Activated CD4-positive, alpha-beta T cell treated with anti-CD3 and anti-CD28 coated beads for 36 hours (primary cell): ENCODE measurements at places on chromosomes 1 and 21. TPM values are rescaled to one million over a fixed set of nuclear protein-coding genes. Genes with fewer than 3 reads are reported as not detected.

DNA sequence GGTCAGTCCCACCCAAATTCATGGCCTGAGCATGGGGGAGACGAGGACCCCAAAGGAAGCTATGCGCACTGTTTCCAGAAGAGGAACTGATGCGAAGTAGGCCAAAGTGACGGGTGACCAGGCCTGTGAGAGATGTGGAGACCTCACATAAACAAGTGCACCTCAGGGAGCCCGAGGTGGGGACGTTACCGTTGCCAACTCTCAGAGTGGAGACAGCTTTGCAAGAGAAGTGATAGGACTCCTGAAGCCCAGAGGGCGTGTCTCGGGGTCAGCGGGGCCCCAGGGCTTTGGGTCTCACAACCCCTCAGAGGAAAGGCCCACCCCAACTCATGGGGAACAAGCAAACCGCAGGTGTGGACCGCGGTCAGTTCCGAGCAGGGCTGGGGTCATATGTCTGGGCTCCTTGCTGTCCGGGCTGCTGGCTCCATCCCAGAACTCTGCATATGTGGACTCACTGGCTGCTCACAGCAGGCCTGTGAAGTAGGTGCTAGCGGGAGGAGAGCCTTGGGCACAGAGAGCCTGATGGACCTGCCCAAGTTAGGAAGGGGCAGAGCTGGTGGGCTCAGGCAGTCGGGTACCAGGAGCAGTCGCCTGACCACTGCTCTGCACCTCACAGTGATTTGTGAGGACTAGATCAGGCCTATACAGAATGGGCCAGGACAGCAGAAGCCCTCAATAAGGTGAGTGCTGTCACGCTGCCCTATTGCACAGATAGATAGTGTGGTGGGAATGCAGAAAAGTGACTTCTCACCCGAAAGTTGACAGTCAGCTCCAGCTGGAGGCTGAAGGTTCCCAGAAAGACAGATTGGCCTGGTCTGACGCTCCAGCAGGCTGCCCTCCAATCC, 26.2 kb downstream of the STUM start:
- no peaks in the 10 kb centered on the region for H3K36me3 ChIP-seq
- H3K4me1 ChIP-seq, result no peaks in the 10 kb centered on the region
- no peak for DNase-seq
- H3K27me3 ChIP-seq, result no peaks in the 10 kb centered on the region
- no peak overlapping the region for H3K4me3 ChIP-seq
- H3K27ac ChIP-seq, result no peak overlapping the region

DNA sequence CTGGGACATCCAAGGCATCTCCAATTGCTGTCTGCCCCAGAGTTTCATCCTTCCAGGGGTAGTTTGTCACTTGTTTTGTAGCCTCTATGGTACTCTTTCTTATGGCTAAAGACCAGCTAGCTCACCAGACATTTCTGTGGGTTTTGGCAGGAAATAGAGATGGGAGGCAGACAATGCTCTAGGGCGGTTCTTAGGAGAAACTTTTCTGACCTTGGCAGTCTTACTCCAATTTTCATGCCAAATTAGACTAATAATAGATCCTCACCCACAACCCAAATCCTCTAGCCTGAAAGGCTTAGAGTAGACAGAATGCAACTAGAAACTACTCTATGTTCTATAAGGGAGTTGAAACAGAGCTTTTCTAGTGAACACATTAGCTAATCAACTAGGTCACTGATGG, 69.8 kb downstream of the LRIG2 start:
- no peak overlapping the region for H3K27ac ChIP-seq
- no peaks in the 10 kb centered on the region for H3K27me3 ChIP-seq
- peaks cover 50% of the 10 kb centered on the region for H3K4me1 ChIP-seq

GRCh38 chr1:48402599-48402998, 69.4 kb downstream of the SPATA6 start:
- no peaks in the 10 kb centered on the region for H3K27me3 ChIP-seq
- DNase-seq, result no peak
- H3K27ac ChIP-seq, result no peak overlapping the region
- no peaks in the 10 kb centered on the region for H3K4me1 ChIP-seq

DNA sequence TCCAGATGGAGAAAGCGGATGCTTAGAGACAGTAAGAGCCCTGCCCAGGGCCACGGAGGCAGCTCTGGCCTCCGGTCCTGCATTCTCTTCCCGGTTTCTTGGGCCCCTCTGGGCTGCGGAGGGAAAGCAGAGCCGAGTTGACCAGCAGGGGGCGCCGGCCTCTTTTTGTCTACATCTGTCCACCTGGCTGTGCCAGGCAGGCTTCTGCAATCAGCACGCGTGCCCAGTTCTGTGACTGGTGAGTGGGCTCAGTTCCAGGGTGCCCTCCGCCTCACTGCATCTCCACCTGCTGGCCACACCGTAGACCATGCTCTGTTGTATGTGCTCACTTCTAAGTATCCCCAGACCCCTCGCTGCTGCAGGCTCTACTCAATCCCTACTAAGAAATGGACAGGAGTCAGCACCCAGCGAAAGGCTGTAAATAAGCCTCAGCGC, 6.7 kb upstream of the HUNK start:
- H3K4me1 ChIP-seq, result no peaks in the 10 kb centered on the region
- DNase-seq, result peak; percentile 88
- peaks cover 24% of the 10 kb centered on the region for H3K27me3 ChIP-seq
- H3K36me3 ChIP-seq, result no peaks in the 10 kb centered on the region
- H3K4me3 ChIP-seq, result no peak overlapping the region

DNA sequence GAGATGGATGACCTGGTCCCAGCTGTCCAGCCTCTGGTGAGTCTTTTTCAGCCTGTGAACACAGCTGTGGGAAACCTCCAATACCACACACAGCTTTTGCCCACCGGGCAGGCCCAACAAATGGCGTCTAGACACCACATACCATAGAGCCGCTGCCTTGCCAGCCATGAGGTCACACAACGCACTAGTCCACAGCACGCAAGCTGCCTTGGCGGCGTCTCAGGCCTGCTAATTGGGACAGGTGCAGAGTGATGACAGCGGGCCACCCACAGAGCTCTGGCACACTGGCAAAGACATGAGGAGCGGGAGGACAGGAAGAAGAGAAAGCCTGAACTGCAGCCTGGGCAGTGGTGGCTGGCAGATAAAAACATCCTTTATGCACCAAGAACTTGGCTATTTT, 125.5 kb downstream of the ADAMTS1 start:
- no peak overlapping the region for H3K4me3 ChIP-seq
- H3K36me3 ChIP-seq, result no peaks in the 10 kb centered on the region
- DNase-seq, result no peak
- no peak overlapping the region for H3K27ac ChIP-seq
- H3K4me1 ChIP-seq, result peaks cover 3% of the 10 kb centered on the region

DNA sequence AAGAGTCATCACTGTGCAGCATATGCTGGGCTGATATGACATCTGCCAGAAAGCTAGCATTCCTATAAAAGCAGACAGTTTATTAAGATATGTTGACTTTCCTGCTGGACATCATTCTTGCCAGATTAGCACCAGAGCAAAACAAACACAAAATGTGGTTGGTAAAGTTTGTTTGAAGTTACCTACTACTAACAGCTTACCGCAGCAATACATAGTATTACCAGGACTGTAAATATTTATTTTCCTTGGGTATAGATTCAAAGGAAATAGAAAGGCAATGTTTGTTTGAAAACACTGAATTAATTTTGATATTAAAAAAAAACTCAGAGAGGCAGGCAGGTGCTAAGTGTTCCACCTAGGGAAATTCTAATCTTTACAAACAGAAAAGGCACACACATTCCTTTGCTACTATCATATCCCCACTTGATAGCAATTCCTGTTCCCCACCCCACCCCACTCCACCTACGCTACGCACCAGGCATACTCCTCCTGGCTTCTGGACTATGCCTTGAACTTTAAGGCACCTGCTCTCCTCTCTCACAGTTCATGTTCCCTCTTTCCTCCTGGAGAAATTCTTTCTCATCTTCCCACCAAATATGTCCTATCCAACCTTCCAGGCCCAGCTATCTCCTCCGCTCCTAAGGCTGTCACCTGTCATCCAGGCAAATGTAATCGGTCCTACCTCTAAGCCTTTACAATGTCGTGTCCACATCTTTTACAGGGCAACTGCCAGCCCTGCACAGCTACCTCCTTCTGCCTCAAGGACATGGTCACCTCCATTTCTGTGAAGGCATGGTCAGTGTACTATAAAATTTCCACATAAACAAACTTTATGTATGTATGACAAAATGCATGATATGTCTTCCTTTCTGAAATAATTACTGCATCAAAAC, 34.7 kb downstream of the PTPN14 start:
- H3K27me3 ChIP-seq, result no peaks in the 10 kb centered on the region
- H3K36me3 ChIP-seq, result no peaks in the 10 kb centered on the region
- H3K4me1 ChIP-seq, result peaks cover 18% of the 10 kb centered on the region
- H3K4me3 ChIP-seq, result no peak overlapping the region
- no peak overlapping the region for H3K27ac ChIP-seq
- DNase-seq, result no peak

DNA sequence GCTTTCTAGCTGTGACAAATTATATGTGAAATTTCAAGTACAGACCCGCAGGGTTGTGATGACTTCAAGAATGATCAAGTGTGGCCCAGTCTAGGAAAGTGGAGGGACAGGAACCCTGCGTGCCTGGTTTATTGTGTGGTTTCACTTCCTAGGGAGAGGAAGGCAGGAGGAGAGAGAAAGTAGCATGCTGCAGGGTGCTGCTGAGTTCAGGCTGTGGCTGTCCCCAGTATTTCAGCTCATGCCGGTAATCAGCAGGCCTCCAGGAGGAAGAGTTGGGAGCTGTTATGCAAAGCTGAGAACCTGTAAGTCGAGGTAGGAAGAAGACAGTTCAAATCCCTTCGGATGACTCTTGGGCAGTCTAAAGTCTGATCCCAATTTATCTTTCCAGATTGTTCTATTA, 140.4 kb downstream of the ROR1 start:
- DNase-seq, result no peak
- H3K4me1 ChIP-seq, result no peaks in the 10 kb centered on the region
- no peaks in the 10 kb centered on the region for H3K36me3 ChIP-seq

GRCh38 chr1:199410462-199410861, 617.0 kb upstream of the NR5A2 start:
- H3K4me3 ChIP-seq, result no peak overlapping the region
- no peaks in the 10 kb centered on the region for H3K4me1 ChIP-seq
- H3K27me3 ChIP-seq, result peaks cover 5% of the 10 kb centered on the region
- H3K36me3 ChIP-seq, result no peaks in the 10 kb centered on the region
- no peak for DNase-seq
- no peak overlapping the region for H3K27ac ChIP-seq

- H3K4me1 ChIP-seq, result no peaks in the 10 kb centered on the region
- H3K4me3 ChIP-seq, result no peak overlapping the region
- no peaks in the 10 kb centered on the region for H3K27me3 ChIP-seq
- no peaks in the 10 kb centered on the region for H3K36me3 ChIP-seq
- H3K27ac ChIP-seq, result no peak overlapping the region
Measured at GRCh38 chr1:102472520-102472919, 475.8 kb upstream of the OLFM3 start.

GRCh38 chr1:167913895-167914496, at the start of gene ADCY10:
ADCY10 (minus strand) TSS chr1:167914134; CDS start chr1:167905140, 8,994 bp downstream.
- H3K27me3 ChIP-seq, result peaks cover 5% of the 10 kb centered on the region
- H3K4me3 ChIP-seq, result no peak within 1 kb of the TSS
- no peak for DNase-seq
- H3K27ac ChIP-seq, result no peak within 1 kb of the TSS
- no peaks in the 10 kb centered on the region for H3K4me1 ChIP-seq
- H3K36me3 ChIP-seq, result peaks cover 5% of the 10 kb centered on the region

- H3K36me3 ChIP-seq, result no peaks in the 10 kb centered on the region
- no peak overlapping the region for H3K27ac ChIP-seq
- H3K4me3 ChIP-seq, result no peak overlapping the region
Measured at GRCh38 chr1:226898246-226898645, 27.8 kb downstream of the PSEN2 start.

DNA sequence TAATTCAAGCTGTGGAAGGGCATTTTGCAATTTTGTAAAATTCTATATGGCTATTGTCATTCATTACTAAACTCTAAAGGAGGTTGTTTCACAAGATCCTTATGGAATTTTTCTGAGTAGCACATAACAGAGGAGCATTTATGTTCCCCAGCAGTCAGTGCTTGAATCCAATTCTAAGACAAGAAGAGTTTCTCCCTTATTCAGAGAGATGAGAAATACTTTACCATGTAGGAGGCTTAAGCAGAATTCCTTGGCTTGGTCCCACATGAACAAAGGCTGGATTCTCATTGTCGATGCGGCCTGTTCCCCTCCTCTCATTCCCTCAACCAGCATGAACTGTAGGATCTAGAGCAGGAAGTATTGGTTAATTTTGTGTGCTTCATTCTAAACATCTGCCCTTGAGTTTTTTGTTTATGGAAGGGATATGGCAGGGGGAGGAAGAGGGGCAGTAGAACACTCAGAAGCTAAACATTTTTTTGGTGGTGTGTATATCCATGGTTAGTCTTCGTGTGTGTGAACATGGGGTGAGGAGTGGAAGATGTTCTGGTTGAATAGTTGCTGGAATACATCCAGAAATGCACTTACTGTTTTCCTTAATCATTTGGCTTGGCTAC, 74.3 kb downstream of the LAMC1 start:
- H3K4me3 ChIP-seq, result no peak overlapping the region
- H3K36me3 ChIP-seq, result no peaks in the 10 kb centered on the region
- no peaks in the 10 kb centered on the region for H3K4me1 ChIP-seq
- DNase-seq, result no peak
- peaks cover 17% of the 10 kb centered on the region for H3K27me3 ChIP-seq

- no peak overlapping the region for H3K27ac ChIP-seq
- peak overlapping the region; percentile 59 for H3K4me3 ChIP-seq
- peaks cover 53% of the 10 kb centered on the region for H3K27me3 ChIP-seq
- peaks cover 8% of the 10 kb centered on the region for H3K4me1 ChIP-seq
Measured at GRCh38 chr21:33070998-33071769, 1.2 kb downstream of the OLIG1 start.

- peaks cover 4% of the 10 kb centered on the region for H3K36me3 ChIP-seq
- H3K4me3 ChIP-seq, result no peak overlapping the region
- no peak overlapping the region for H3K27ac ChIP-seq
- no peaks in the 10 kb centered on the region for H3K4me1 ChIP-seq
Measured at GRCh38 chr1:84069236-84069845, 70.4 kb upstream of the TTLL7 start.

DNA sequence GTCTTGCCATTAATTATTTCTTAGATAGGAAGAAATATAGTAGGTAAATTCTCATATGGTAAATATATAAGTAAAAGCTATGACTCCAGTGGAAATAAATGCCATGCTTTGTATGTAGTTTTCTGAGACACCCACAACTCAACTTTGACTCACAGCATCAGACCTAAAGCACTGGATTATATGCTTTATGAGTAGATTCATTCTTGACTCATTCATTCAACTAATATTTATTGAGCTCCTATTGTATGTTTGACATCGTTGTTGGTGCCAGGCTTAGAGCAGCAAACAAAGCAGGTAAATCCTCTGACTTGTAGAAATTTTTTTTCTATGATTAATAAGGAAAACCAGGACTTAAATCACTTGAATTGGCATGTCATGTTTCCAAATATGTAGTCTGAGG, 211.4 kb downstream of the PTPRC start:
- H3K4me3 ChIP-seq, result no peak overlapping the region
- no peaks in the 10 kb centered on the region for H3K27me3 ChIP-seq
- H3K36me3 ChIP-seq, result peaks cover 10% of the 10 kb centered on the region
- no peak for DNase-seq
- no peak overlapping the region for H3K27ac ChIP-seq
- H3K4me1 ChIP-seq, result no peaks in the 10 kb centered on the region

ANKRD65 gene
- not detected for total RNA-seq

IFFO2 gene
- 62.7 TPM for total RNA-seq

HTR6 gene
- 1.6 TPM for total RNA-seq
